ENCODE measurements at places on chromosomes 7 and 10.

GRCh38 chr7:105010504-105011130 lies 3.4 kb upstream of the KMT2E start:
- H3K4me3 ChIP-seq, result peak overlapping the region; percentile 89
- no peak for DNase-seq
- H3K27me3 ChIP-seq, result no peaks in the 10 kb centered on the region
- H3K36me3 ChIP-seq, result no peaks in the 10 kb centered on the region
- peaks cover 34% of the 10 kb centered on the region for H3K4me1 ChIP-seq
- H3K27ac ChIP-seq, result peak overlapping the region; percentile 100

DNA sequence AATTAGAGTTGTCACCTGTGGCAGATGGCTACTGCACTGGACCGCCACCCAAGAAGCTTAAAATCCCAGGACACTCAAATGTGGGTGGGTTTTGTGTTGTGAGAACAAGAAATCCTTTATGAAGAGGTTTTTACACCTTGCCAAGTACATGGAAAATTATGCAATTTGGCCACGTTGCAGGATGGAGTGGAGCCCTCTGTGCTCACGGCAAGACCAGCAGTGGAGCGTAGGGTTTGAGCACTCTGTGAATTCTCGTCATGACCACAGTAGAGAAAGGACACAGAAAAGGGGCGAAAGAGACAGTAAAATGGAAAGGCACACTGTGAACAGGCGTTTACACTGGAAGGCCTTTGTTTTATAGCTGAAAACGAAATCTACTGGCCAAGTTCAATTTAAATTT lies 222.6 kb downstream of the ADARB2 start:
- H3K27ac ChIP-seq, result no peak overlapping the region
- H3K36me3 ChIP-seq, result no peaks in the 10 kb centered on the region
- no peaks in the 10 kb centered on the region for H3K4me1 ChIP-seq
- no peak for DNase-seq
- no peak overlapping the region for H3K4me3 ChIP-seq
- H3K27me3 ChIP-seq, result no peaks in the 10 kb centered on the region

DNA sequence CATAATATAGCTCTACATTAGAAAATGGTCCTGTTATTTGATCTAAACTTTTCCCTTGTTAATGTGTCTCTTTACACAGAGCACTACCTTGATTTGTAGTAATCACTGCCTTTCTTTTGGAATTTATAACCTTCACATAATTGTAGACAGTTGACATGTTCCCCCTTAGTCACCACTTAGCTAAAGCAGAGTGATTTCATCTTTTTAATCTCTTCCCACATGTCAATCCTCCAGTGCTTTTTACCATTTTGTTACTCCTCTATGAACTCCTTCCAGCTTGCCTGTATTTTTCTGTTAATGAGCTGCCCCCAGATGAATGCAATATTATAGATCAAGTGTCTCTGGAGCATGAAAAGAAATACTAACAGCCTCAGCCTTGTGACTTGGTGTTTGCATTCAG lies 2.6 kb upstream of the PPP1R3A start:
- no peak overlapping the region for H3K4me3 ChIP-seq
- H3K36me3 ChIP-seq, result no peaks in the 10 kb centered on the region
- H3K4me1 ChIP-seq, result no peaks in the 10 kb centered on the region
- H3K27me3 ChIP-seq, result no peaks in the 10 kb centered on the region

GRCh38 chr7:128373606-128374005 lies 12.1 kb upstream of the PRRT4 start:
- H3K27ac ChIP-seq, result no peak overlapping the region
- no peaks in the 10 kb centered on the region for H3K27me3 ChIP-seq
- H3K36me3 ChIP-seq, result no peaks in the 10 kb centered on the region
- DNase-seq, result no peak
- H3K4me3 ChIP-seq, result no peak overlapping the region

DNA sequence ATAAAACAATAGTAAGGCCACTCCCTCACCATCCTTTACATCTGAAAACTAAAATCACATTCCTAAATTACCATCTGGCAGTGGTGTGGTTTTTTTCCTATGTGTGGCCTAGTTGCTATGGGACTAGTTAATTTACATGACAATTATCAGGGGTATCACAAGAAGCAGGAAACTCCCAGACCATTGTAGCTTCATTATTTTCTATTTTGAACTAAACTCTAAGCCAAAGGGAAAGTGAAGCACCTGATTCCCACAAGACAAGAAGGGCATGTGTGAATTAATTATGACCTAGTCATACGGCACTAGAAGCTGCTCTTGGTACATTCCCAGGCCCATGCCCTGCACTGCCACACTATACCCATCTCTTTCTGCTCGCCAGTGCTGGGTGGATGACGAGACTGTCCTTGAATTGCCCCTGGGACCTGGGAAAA lies 103.4 kb downstream of the ATXN7L1 start:
- no peak overlapping the region for H3K27ac ChIP-seq
- no peaks in the 10 kb centered on the region for H3K27me3 ChIP-seq
- H3K4me3 ChIP-seq, result no peak overlapping the region
- no peaks in the 10 kb centered on the region for H3K4me1 ChIP-seq
- no peaks in the 10 kb centered on the region for H3K36me3 ChIP-seq
- DNase-seq, result no peak

Measured in heart right ventricle (tissue), 16 donors.